Non-pigmented ciliary epithelial cell (primary cell): ENCODE measurements at places on chromosomes 11 and 22.

DNA sequence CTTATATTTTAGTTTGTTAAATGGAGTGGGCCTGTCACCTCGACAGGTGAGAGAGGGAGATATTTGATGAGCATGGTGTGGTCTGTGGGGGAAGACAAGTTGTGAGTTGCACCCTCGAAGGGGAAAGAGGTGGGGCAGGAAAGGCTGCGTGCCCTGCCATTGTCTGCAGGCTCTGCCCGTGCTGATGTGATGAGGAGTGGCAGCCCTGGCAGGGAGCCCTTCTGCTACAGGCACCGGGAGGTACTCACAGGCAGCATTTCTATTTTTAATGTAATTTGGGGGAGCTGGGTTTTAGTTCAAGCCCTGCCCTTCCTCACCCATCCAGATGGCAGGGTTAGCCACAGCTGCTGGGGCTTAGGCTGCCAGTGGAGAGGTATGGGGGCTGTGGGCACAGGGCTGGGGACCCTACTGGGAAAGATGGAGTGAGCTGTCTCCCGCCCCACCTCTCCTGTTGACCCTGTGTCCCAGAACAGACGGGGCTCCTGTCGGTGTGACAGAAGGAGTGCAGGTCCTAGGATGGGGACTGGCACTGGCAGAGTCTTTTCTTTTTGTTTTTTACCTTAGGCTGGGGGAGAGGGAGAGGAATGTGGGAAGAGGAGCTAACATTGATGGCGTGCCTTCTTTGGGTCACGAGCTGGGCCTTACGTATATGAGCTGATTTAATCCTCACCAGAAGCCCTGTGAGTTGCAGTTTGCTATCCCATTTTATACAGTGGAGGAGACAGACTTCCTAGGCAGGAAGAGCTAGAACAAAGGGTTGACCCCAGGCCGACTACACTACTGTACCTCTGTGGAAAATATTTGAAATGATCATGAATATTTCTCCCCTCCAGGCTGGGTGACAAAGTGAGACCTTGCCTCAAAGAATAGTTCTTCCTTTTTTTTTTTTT lies 51.6 kb downstream of the CEP164 start:
- no peak for DNase-seq

- DNase-seq, result no peak
These were observed 5.7 kb upstream of the PLAAT3 start for GRCh38 chr11:63619967-63620366.

GRCh38 chr11:75593286-75593915 lies 31.3 kb downstream of the SERPINH1 start:
- DNase-seq, result no peak

- no peak for DNase-seq
These were observed 17.2 kb downstream of the CD6 start for GRCh38 chr11:60988658-60989057.

- peak; percentile 69 for DNase-seq
These were observed 9.0 kb upstream of the AGBL2 start for GRCh38 chr11:47724041-47724729.

- DNase-seq, result no peak
These were observed 647 bp downstream of the SWAP70 start for GRCh38 chr11:9664276-9665171.

GRCh38 chr11:8204596-8204995 lies 35.8 kb upstream of the RIC3 start:
- no peak for DNase-seq

DNA sequence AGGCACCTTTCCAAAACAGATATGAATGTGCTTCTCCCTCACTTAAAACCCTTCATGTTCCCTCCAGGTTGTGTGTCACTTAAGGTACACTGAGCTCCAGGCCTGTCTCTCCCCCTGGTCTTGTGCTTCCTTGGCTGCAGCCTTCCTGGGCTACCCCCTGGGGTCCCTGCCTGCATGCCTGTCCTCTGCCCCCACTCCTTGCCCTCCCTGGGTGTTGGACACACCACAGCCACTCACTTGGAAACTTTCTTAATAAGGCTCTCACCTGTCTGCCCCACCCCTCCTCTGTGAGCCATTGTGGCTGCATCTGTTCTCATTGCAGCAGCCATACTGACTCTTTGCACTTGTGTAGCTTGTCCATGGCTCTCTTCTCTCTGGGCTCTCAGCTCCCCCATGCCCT lies 60.6 kb downstream of the CABIN1 start:
- DNase-seq, result no peak

GRCh38 chr11:122342089-122342744 lies 226.2 kb upstream of the BLID start:
- DNase-seq, result no peak

DNA sequence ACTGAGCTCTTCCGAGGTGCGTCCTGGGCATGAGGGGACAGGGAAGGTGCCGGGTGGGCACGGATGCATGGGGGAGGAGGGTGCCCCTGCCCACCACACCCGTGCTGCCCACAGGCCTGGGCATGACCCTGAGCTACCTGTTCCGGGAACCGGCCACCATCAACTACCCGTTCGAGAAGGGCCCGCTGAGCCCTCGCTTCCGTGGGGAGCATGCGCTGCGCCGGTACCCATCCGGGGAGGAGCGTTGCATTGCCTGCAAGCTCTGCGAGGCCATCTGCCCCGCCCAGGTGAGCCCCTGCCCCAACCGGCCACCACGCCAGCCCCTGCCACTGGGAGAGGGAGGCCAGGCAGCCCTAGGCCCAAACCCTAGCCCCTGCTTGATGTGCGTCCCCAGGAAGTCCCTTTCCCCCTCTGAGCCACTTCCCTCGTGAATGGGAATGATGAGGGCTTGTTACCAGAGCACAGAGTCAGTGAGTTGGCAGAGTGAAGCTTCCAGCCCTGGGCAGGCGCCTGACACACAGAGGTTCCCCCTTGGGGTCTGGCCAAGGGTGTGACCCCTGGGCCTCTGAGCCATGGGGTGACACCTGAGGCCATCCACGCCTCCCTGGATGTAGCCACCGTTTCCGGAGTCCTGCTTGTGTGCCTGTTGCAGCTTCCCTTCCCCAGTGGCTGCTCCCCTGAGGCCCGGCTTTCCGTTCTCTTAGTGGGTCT lies 2.7 kb downstream of the NDUFS8 start:
- DNase-seq, result no peak

DNA sequence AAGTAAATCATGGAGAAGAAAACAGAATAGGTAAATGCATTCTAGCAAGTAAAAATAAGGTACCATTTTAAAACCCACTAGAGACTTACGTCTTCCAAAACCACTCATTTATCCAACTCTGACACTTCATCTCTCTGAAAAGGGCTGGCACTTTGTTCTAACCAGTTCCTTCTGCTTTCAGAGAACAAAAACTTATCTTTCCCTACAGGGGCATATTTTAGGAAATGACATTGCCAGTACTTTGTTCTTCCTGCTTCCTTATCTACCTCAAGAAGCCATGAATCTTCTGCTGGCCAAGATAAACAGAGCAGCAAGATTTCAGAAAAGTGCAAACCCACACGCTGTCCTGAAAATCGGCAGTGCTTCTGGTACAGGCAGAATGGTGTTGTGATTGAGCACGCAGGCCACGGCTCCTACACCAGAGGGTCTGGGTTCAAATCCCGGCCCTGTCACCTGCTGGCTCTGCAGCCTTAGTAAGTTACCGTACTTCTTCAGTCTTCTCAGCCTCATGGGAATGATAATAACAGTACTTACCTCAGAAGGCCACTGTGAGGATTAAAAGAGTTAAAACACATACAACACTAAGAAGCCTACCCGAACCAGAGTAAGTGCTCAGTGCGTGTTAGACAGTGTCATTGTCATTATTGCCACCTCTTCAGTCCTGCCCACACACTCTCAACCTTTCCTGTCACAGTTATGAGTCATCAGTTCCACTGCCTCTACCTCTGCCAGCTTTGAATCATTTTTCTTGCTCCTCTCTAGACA lies 11.0 kb downstream of the MPZL3 start:
- no peak for DNase-seq

- no peak for DNase-seq
These were observed 169.9 kb downstream of the CTTN start for GRCh38 chr11:70568035-70568813.

- no peak for DNase-seq
These were observed 99.7 kb upstream of the VPREB1 start for GRCh38 chr22:22144858-22145257.

DNA sequence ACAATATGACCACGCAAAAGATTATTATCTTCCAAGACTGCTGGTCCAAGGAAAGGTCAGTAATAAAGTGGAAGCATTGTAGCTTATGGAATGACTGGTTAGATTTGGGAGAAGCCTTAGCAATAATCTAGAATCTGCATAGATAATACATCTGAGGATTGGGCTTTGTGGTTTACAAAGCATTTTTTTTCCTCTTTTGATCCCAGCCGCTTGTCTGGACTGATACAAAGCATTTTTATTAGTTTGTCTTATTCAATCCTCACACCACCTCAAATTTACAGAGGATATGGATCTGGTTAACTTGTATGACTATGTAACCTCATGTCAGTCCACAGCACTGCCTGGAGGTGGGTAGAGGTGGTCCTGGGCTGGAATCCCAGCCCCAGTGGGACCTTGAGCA lies 990 bp upstream of the THRSP start:
- DNase-seq, result no peak

- DNase-seq, result no peak
These were observed 4.8 kb upstream of the WDR74 start for GRCh38 chr11:62844154-62844553.

DNA sequence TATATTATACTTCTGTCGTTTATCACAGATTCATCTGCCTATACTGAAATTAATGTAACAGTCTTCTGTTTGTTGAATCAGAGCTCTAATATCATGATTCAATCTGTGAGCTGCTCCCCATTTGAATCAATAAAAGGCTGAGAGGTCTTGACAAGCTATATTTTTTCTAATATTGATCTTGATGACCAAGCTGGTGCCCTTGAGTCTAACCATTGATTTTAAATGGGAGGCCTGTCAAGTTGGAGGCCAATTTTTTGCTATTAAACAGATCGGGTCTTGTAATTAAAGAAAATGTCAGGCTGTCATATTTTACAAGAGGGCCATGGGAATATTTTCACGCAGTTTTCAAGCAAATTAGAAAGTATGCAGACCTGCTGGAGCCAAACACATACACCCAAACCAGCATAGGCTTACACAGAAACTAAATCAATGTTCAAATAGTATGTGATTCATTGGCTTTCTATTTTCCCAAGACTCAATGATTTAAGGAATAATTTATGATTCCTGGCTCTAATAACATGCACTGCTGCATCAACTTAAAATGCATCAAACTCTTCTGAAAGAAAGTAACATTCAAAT lies 286.9 kb downstream of the CNTN5 start:
- no peak for DNase-seq

- no peak for DNase-seq
These were observed 312.9 kb downstream of the CNTN5 start for GRCh38 chr11:99333621-99334020.

- DNase-seq, result no peak
These were observed 88.6 kb downstream of the SNX19 start for GRCh38 chr11:130827451-130828377.

DNA sequence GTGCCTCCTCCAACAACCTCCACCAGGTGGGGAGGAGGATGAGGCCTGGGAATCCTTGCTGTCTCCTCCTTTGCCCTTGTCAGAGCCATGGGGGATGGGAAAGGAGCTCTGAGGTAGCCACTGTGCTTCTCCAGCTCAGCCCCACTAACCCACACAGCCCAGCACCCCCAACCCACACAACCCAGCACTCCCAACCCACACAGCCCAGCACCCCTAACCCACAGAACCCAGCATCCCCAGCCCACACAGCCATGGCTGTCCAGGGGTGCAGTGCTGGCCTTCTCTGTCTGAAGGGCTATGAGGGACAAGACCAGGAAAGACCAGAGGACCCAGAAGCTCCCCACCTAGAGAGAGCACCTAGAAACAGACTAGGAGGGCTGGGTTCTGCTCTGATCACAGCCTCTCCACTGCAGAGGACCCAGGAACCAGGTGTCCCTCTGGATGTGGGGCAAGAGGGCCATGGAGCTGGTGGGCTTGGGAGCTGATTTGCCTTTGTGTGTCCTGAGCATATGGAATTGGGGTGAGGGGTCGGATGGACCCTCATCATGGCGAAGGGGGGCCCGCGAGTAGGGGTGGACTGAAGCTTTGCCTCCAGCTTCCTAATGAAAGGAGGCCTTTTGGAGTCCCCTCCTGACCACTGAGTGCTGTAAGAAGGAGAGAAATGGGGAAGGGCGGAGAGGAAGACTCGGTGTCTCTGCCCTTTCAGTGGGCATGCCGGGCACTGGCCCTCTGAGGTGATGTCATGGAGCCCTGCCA lies 117.6 kb upstream of the THY1 start:
- no peak for DNase-seq

DNA sequence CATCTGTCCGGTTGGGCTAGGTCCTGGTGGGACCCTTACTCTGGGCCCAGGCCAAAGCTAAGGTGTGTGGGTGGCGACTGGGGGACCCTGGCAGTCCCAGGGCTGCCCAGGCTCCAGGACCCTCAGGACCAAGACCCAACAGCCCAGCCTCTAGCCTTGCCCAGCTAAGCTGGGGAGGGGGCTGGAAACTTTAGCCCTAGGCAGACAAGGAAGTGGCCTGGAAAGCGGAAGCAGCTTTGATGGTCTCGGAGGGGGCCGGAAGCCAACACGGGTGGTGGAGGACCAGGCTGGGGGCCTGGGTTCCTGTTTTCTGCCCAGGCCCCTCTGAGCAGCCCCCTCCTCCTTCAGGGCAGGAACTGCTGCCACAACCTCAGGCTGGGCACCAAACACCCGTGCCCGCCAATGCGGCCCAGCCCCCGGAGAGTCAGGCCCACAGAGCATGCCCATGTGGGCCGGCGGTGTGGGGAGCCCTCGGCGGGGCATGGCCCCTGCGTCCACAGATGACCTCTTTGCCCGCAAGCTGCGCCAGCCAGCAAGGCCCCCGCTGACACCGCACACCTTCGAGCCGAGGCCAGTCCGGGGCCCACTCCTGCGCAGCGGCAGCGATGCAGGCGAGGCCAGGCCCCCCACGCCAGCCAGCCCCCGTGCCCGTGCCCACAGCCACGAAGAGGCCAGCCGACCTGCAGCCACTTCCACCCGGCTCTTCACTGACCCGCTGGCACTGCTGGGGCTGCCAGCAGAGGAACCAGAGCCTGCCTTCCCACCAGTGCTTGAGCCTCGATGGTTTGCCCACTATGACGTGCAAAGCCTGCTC lies 2.8 kb downstream of the SIPA1 start:
- no peak for DNase-seq

- DNase-seq, result no peak
These were observed 5.9 kb downstream of the RNF215 start for GRCh38 chr22:30381264-30381663.

DNA sequence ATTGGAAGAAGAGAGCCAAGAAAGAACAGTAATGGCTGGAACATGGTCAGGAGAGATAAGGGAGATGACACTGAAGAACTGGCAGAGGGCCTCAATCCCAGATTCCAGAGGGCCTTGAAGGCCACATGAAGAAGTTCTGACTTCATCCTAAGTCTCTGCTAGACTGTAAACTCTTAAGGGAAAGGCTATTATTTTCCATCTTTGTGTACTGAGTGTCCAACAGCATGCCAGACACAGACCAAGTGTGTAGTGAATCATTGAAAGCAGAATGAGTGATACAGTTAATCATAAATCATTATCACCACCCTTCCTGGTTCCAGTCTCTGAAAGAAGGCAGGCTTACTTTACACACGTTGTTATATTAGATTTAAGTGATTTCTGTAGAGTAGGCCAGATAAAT lies 185.3 kb upstream of the C11orf87 start:
- DNase-seq, result no peak
